ENCODE measurements at places on chromosomes 3 and 15.

DNA sequence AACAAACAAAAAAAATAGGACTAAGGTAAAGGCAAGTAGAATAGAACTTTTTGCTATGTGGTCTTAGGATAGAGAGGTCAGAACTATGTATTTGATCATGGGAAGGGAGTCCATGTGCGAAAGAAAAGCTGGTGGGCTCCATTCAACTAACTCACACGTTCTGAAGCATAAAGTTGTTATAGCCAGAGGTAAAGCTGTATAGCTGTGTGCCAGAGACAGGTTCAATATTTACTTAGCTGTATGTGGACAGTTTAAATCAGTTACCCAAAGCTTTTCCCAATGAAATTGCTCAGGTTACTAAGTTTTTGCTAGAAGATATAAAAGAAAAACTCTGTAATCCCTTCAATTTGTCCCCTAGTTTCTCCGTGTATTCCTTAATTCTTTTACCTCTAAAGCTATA is 37.8 kb downstream of the ADGRG7 start:
- no peak for DNase-seq

DNA sequence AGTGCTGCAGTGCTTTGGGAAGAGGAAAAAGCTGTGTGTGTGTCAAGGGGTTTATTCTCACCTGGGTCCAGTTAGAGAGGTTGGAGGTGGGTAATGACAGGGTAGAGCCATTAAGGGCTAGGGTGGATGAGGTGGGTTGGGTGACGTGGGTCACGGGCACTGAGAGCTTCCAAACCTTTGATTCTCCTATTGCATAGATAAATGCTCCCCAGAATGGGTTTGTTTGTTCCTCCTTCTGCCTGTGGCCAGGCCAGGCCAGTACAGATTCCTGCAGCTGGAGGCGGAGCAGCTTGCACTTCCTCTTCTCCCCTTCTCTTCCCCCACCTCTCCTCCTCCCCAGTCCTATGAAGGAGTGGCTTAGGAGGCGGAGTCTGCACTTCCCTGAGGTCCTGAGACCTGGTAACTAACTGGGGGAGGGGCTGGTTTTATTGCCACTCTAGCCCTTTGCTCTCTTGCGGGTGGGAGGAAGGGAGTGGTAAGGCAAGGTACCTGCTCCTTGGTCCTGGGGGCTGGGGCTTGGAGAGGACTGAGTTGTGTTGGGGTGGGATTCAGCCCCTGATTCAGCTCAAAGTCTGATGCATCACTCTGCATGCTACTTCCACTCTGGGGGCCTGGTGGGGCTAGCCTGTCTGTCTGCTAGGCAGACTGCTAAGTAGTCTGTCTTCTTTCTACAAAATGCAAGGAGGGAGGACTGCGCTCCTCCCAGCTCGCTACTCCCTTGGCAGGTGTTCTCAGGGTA is 3.5 kb downstream of the SPINT1 start:
- DNase-seq, result no peak

- no peak for DNase-seq
Measured at GRCh38 chr15:101600035-101600434, 52.1 kb downstream of the TM2D3 start.

GRCh38 chr3:137264071-137264820 is 306.5 kb downstream of the IL20RB start:
- no peak for DNase-seq

GRCh38 chr15:82916161-82916952 is 36.2 kb downstream of the HOMER2 start:
- DNase-seq, result no peak

DNA sequence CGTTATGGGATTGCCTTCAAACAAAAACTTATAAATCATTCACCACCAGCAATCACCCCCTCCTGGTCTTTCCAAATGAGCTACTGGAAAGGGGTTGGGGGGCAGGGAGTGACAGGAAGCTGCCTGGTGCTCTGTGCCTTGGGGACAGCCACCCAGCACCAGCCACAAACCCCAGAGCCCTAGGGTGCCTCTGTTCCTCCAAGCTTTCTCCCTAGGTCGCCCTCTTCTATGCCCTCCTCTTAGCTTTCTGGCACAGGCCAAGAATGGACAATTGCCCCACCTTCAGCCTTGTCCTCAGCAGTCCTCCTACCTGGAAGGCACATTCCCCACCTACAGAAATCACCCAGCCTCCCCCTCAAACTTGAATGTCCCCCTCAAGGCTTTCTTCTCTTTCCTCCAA is 3.3 kb downstream of the OXTR start:
- no peak for DNase-seq

DNA sequence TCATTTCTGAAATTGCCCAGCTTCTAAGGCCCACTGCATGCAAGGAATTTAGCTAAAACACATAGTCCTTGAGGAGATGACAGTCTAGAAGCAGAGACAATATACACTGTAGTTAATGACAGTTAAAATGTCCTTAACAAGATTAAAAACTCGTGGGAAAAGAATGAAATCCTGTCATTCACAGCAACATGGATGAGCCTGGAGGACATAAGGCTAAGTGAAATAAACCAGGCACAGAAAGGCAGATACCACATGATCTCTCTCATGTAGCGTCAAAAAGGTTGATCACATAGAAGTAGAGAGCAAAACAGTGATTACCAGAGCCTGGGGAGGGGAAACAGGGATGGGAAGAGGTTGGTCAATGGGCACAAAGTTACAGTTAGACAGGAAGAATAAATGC is 36.3 kb upstream of the GOLGA8J start:
- no peak for DNase-seq

DNA sequence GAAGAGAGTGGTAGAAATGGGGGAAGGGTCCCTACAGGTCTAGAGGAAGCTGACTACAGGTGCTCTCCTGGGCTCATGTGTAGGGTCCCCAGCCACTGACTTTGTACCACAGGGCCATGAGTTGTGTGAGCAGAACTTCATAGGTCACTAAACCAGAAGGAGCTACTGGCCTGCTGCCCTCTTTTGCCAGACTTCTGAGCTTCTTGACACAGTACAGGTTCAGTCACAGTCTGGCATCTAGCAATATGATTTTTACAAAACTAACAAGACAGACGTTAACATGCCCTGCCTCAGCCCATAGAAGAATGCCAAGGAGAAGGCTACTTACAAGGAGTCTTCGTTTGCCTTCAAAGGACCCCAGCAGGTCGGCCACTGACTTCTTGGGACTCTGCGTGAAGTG is 3.2 kb downstream of the CCDC80 start:
- no peak for DNase-seq

- DNase-seq, result no peak
Measured at GRCh38 chr15:46296797-46297196, 662.0 kb downstream of the SQOR start.

GRCh38 chr3:72665103-72665502 is 183.1 kb downstream of the SHQ1 start:
- DNase-seq, result no peak

GRCh38 chr3:89300981-89301380 is 193.6 kb downstream of the EPHA3 start:
- no peak for DNase-seq

DNA sequence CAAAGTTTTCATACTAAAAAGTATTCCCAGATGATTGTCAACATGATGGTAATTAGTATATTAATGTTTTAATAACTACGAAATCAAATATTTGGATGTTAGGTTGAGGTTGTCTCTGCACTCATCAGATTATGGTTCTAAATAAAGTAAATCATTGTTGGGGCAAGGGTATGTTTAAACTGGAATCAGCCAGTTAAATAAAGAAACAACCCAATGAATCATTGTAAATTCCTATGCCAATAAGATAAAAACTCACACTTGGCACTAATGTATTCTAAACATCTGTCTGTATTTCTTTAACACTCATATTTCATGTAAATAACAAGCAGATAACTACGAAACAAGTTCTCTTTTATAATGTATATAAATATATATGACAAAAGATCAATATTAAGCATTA is 92.7 kb downstream of the PEAK1 start:
- no peak for DNase-seq

DNA sequence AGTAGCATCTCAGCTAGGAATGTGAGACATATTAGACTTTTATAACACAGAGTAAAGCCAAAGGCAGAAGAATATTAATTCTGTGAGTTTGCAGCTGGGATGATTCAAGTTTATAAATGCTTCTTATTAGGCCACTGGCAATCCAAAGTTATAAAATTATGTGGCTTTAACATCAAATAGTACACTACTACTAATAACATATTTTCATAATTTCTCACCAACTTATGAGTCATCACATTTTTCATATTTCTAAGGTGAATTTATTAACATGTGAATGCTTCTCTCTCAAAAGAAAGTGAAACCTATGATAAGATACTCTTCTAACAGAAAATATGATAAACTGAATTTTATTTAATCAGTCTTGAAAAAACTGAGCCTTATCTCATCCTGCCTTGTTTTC is 1348.2 kb upstream of the ALCAM start:
- no peak for DNase-seq

GRCh38 chr3:194078045-194078821 is 57.7 kb upstream of the HES1 start:
- no peak for DNase-seq

- no peak for DNase-seq
Measured at GRCh38 chr3:11651477-11651876, 7.8 kb upstream of the VGLL4 start.

- no peak for DNase-seq
Measured at GRCh38 chr15:69643476-69643875, 190.9 kb downstream of the RPLP1 start.
